ENCODE measurements at places on chromosomes 6 and 20. TPM values are rescaled to one million over a fixed set of nuclear protein-coding genes. Genes with fewer than 3 reads are reported as not detected.
A peak's percentile ranks its signal among the peaks of the same experiment; 100 is the strongest.

Gene APOM
- 3.9 TPM for polyA plus RNA-seq

Gene AIF1
- not detected for polyA plus RNA-seq

Gene DTD1
- polyA plus RNA-seq, result 60.8 TPM

Gene FERMT1
- polyA plus RNA-seq, result 4.6 TPM

DNA sequence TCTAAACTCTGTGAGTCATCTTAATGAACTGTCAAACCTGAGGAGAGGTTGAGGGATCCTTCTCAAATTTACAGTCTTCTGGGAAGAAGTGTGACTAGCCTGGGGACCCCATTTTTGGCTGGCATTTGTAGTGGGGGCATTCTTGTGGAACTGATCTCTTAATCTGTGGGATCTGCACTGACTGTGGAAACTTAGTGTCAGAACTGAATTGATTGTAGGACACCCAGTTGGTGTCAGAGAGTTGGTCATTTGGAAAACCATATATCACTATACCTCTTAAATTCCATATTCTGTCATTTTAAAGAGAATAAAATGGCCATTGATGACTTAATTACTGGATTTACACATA is 48.3 kb downstream of the LAMA4 start:
- no peak for DNase-seq

DNA sequence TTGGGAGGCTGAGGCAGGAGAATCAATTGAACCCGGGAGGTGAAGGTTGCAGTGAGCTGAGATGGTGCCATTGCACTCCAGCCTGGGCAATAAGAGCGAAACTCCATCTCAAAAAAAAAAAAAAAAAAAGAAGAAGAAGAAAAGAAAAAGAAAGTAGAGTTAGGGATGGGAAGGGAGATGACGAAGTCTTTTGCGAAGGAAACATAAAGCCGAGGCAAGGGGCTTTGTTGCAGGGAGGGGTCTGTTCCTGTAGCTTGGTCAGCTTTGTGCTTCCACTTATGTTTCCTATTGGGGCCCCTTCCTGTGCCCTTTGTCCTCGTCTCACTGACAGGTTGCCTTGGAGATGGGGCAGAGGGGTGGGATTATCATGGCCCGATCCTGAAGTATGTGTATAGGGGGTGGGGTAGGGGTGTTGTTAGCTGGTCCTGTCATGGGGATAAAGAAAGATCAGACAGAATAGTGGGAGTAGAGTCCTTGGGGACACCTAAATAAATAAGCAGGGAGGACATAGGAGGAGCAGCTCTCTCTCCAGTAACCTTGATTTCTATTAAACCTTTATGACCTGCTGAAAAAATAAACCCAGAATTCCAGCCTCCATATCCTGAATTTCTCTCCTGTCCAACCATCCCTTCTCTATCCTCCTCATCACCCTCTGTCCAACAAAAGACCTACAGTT is 1.1 kb upstream of the CLIC1 start:
- DNase-seq, result no peak

GRCh38 chr20:16205507-16205906 is 367.7 kb downstream of the KIF16B start:
- no peak for DNase-seq

GRCh38 chr6:103119056-103119455 is 1725.5 kb downstream of the GRIK2 start:
- DNase-seq, result no peak

- DNase-seq, result no peak
These were observed 425.1 kb upstream of the JAG1 start for GRCh38 chr20:11098888-11099287.

DNA sequence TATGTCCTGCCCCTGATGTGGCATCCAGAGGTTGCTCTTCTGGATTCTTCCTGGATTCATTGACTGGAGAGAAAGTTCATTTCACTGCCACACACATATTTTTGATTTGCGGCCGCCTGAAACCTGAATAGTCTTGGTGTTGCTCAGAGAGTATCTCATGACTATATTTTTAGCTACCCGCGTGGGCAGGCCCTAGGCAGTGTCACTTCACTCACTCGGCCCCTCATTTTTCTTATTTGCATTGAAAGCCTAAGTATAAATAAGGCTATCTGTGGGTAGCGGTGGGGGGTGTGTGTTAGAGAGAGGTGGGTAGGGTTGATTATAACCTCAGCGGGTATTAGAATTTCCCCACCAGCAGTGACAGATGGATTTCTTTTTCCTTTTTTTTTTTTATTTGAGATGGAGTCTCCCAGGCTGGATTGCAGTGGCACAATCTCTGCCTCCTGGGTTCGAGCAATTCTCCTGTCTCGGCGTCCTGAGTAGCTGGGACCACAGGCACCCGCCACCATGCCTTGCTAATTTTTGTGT is 113.5 kb downstream of the JARID2 start:
- DNase-seq, result no peak

- peak; percentile 90 for DNase-seq
These were observed 95.7 kb downstream of the PRDM1 start for GRCh38 chr6:106181664-106182418.

Data from fibroblast of lung (primary cell).